Activated T-cell treated with anti-CD3 and anti-CD28 coated beads, Interleukin-2, amount 50 U/mL, for 48 hours (primary cell): ENCODE measurements at places on chromosomes 7 and 10.

- DNase-seq = no peak
Measured at GRCh38 chr10:34124522-34125035, 690.5 kb downstream of the PARD3 start.

DNA sequence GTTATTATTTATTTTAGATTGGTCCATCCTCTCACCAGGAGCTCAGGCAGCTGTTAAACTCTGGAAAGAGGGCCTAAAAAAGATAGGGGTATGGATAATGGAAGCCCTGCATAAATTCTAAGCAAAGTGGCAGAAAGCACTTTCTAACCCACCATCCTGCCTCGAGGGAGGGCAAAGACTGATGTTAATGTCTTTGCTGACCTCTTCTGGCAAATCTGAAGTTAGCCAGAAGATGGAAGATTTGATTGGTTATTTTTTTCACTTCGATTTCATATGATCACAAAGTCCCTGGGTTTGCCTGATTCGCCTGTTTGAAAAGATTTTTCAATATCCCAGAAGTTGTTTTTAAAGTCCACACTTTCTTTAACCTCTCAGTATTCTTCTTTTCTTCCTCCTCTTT is 24.8 kb downstream of the OR9A2 start:
- DNase-seq = no peak

DNA sequence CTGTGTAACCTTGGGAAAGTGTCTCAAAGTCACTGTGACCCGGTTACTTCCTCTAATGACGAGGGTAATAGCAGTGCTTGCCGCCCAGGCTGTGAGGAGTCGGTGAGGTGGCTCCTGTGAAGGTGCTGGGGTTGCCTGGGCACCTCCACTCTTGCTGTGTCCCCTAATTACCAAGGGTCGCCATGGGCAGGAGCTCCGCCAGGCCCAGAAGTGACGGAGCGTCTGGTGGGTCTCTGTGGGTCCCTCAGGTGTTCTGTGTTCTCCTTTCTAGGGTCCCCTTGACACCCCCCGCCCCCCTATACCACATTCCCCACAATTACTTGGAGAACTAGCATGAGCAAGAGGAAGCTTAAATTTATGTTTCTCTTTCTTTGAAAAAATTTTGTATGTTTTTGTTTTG is 161.5 kb downstream of the WDR37 start:
- no peak for DNase-seq

DNA sequence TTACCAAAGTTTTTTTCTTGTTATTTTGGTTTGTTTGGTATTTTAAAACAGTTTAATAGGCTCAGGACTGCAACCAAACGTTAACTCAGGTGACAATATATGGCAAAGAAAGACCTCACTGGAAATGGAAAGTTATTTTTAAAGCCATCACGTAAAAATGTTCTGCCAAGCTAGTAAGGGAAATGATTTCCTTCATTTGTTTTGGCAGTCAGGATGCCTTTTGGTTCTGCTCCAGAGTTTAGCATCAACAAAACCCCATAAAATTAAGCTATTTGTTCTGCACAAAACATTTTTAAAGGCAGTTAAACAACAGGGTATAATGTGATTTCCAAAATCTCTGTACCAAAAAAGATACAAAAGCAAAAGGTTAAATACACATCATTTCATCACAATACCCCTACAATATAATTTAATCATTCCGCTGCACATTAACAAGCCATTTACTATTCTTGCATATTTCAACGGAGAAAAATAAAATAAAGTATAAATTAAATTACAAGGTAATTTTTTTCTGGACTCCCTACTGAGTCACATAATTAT is 172.4 kb downstream of the SEMA3E start:
- DNase-seq = no peak

DNA sequence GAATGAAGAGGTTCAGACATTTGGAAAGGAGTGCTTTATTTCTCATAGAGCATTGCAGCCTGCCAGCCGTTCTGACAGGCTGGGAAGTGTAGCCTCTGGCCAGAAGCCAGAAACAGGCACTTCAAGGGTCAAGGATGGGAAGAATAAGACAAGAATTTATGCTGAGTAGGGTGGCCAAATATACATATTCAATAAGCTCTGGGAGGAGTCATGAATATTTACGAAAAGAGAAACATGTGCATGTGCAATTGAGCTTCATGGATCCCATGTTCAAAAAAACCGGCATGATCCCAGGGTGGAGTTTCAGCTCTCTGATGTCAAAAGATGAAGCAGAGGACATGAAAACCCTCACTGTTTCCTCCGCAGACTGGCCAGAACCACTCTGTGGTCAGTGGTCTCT is 32.9 kb downstream of the TLX1 start:
- no peak for DNase-seq

DNA sequence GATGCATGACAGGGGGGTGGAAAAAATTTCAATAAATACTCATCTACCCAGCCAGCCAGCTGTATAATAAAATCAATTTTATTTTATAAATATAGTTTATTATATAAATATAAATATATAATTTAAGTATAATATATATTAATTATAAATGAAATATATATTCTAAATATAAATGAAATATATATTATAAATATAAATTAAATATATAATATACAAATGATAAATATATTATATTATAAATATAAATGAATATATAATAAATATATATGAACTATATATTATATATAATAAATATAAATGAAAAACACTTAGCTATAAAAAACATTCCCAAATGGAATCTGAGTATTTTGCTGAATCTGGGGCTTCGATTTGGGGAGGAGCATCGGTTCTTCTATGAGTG is 79.4 kb upstream of the CDCA7L start:
- DNase-seq = no peak
